Activated T-cell treated with anti-CD3 and anti-CD28 coated beads, Interleukin-2, amount 50 U/mL, for 1 hour (primary cell): ENCODE measurements at places on chromosomes 12 and 14.

DNA sequence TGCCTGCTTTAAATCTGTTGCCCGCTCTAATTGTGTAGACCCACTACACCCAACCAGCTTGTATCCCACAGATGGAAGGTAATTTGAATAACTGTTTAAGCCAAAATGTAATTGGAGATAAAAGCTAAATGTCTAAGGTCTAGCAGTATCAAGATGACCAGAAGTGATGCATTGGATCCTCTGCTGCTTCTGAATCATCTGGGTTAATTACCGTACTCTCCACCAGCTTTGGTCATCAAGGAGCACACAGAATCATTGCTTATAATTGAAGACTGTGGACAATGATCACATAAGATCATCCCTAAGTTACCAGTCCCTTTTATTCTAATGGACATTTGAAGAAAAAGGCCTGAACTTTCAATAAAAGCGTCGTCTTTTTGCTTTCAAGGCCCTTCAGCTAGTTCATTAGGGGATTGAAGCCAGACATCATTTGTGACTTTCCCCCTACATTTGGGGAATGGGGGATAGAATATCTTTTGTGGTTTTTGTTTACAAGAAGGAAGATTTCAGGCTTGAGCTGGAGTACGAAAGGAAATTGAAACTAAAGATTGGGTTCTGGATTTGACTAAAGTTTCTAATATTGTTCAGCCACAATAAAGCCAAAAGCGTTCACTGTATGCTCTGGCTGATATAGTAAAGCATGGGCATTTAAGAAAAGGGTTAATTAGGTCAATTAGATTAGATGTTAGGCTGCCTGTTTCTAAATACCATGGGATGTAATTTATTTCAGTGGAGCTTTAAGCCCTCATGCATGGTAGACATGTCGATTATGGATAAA lies 123.2 kb downstream of the CHST11 start:
- DNase-seq, result no peak

DNA sequence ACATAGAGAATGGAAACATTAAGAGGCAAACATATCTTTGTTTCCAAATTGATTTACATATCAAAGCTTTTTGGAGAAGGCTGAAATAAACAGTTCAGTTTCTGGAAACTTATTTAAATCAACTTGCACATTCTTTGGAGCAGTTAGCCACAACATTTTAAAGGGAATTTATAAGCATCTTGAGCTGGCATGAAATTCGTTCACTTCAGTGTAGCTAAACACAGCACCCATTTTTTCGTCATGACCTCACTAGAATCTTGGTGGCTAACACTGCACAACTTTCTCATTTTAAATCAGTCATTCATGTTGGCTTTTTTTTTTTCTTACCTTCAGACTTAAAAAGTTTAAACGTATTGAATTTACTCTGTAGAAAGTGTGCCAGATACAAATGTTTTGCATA lies 1139.9 kb upstream of the FLRT2 start:
- no peak for DNase-seq

GRCh38 chr12:14454098-14454907 lies 88.8 kb downstream of the ATF7IP start:
- DNase-seq, result no peak

DNA sequence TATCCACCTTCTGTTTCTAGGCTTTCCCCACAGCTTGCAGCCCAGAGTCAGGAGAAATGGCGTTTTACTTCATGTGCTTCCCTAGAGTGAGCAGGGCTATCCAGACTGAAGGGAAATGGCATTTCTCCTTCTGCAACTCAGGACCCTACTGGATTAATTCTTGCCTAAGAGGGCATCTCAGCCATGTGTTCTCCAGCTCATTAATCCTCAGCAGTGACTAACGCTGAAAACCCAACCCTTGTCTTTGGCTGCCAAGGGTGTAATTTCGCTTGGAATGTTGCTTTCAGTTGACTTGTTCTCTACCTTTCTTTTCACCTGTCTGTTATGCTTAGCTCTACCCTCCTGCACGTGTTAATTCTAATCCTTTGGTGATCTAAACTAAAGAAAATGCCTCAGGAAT lies 21.0 kb upstream of the EMP1 start:
- no peak for DNase-seq

DNA sequence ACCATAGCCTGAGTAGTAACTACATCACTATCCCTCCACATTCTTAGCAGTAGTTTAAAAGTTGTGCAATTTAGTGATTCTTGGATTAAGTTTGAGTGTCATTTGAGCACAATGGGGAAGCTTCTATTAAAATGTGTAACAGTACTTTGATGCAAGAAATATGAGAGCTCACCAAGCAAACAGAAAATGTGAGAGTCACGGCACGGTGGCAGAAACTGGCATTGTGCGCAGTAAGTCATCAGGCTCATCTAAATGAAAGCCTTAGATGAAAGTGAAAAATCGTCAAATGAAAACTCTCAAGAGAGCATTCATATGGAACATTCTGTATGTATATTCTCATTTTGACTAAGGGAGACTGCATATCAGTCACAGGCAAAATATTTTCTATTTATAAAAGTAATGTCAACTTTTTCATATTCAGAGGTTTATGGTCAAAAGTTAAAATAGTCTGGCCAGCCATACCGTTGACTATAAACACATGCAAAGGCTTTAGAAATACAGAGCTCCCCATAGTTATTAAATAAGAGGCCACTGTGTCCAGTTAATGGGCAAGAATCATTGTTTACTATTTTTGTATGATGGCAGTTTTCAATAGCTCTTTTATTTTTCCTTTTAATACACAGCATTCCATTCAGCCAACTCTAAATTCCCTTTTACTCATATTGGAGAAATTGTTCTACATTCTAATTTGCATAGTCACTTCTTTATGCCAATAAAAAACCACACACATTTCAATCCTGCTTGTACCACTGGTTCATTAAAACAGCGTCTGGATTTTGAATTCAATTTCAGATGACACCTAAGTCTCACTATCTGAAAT lies 167.9 kb downstream of the PRKD1 start:
- DNase-seq, result no peak

GRCh38 chr14:81313775-81314429 lies 86.2 kb downstream of the STON2 start:
- DNase-seq, result no peak

DNA sequence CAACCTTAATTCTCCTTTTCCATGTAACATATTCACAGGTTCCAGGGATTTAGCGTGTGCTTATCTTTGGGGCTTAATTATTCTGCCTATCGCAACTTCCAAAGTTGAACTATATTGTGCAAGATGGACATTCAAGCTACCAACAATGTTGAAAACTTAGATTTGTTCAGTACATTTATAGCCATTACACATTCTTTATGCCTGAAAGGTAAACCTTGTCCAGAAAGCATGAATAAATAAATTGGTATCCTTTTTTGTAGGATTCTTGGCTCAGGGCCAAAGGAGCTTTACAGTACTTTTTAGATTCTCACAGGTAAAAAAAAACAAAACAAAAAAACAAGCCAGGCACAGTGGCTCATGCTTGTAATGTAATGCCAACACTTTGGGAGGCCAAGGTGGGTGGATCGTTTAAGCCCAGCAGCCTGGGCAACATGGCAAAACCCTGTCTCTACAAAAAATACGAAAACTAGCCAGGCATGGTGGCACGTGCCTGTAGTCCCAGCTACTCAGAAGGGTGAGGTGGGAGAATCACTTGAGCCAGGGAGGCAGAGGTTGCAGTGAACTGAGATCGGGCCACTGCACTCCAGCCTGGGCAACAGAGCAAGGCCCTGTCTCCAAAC lies 3.3 kb downstream of the C12orf56 start:
- DNase-seq, result no peak

DNA sequence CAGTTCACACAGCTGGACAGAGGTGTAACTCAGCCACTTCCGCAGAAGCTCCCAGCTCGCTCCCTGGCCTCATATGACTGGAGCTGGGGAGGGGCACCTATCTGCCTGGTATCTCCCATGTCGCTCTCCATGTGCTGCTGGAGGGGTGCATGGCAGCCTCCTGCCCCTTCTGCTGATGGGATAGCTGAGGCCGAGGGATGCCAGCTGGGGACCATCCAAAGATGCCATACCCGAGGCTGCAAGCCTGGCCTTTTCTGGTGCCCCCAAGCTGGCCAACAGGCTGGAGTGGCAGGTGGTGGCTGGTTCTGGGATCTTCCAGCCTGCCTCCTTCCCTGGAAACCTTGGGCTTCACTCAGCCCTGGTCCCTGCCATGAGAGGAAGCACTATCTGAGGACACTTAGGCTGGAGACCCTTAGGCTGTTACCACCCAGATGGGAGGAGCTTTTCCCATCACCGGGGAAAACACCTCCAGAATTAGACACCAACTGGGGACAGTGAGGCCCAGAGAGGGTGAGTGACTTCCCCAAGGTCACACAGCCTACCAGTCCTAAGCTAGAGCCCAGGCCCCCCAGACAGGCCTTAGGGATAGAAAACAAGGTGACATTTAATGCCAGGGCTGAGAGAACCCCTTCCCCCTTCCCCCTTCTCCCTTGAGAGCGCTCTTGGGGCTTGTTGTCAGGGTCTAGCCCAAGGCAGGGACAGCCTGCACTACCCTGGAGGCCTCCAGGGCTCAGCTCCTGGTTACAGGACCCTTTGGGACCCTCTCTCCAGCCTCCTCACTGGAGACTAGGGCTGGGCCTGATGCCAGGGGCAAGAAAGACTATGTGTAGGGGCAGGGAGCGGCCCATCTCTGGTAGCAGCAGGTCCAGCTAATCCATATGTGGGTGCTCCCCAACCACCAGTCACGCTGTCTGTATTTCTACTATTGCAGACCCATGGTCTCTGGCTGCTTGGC lies 7.1 kb downstream of the DTX1 start:
- no peak for DNase-seq

DNA sequence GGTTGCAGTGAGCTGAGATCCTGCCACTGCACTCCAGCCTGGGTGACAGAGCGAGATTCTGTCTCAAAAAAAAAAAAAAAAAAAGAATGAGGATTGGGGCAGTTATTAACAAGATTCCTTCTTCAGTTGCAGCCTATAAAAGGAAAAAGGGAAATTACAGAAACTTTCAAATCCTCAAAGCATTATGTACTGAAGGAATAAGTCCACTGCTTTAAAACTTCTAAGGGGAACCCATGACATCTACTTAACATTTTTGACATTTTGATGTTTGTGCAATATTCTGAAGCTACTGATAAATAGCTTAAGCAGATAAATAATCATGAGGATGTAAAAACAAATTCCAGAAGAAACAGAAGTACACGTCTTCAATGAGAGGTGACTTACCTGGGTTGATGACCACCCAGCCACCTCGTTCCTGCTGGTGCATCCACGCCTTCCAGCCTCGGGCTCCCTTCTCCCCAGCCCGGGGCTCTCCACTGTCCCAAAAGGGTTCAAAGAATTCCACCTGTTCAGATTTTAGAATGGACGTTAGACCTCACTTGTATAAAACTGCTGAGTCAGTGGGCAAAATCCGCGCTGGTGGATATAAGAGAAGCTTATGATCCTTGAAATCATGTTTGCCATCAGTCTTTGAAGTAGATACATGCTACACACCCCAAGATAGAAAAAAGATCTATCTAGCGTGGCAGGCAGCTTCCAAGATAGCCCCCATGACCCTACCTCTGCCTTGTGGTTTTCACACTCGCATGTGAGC lies 33.7 kb downstream of the NRDE2 start:
- DNase-seq, result no peak

- DNase-seq, result peak; percentile 87
These were observed at the start of gene C14orf119 for GRCh38 chr14:23095196-23096108. Gene C14orf119, plus strand, starts transcription at chr14:23095505. Its CDS starts 2,154 bp downstream, at chr14:23097659.

- DNase-seq, result no peak
These were observed 318.1 kb downstream of the AEBP2 start for GRCh38 chr12:19757317-19757877.

- DNase-seq, result no peak
These were observed 358.6 kb downstream of the DUSP6 start for GRCh38 chr12:88993651-88994050.

GRCh38 chr12:53179687-53180219 lies 769 bp upstream of the ZNF740 start:
- no peak for DNase-seq

GRCh38 chr12:52089491-52089890 lies 10.0 kb downstream of the SMIM41 start:
- no peak for DNase-seq

DNA sequence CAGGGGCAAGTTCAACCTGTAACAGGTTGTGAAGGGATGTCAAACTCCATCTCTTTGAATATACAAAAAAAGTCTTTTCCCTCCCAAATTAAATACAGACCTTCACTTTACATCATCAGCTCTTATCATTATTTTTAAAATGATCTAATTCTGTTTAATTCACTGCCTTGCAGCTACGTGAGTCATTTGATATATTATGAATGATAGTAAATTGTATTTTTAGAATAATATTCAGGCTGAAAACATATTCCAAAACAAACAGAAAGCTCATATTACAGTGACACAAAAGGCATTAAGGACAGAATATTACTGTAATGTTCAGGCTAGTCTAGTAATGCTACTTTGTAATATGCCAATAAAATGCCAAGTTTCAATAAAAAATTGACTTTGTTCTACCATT lies 53.3 kb downstream of the BCAT1 start:
- DNase-seq, result no peak

- DNase-seq, result no peak
These were observed 15.0 kb upstream of the PIP4K2C start for GRCh38 chr12:57575771-57576612.

- no peak for DNase-seq
These were observed 46.1 kb upstream of the OTOGL start for GRCh38 chr12:80053051-80053790.

DNA sequence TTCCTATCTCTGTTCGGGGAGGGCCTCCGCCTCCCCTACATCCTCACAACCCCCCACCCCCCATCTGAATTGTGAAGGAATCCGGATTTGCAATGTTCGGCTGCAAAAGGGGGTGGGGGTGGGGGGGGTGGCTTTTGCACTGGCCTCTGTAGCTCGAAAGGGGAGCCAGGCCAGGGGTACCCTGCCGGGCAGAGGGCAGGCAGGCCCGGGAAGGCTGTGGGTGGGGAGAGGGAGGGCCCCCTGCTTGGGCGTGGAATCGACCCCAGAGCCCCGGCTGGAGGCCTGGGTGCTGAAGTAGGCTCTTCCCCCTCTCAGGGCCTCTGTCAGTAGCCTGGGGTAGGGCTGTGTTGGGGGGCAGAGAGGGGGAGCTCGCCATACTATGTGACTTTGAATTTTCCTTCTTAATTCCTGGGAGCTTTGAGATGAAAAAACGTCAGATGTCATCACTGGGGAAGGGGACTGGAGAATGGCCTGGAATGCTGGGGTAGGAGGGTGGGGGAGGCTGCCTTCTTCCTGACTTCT lies 1.1 kb downstream of the LRP1 start:
- DNase-seq, result no peak

DNA sequence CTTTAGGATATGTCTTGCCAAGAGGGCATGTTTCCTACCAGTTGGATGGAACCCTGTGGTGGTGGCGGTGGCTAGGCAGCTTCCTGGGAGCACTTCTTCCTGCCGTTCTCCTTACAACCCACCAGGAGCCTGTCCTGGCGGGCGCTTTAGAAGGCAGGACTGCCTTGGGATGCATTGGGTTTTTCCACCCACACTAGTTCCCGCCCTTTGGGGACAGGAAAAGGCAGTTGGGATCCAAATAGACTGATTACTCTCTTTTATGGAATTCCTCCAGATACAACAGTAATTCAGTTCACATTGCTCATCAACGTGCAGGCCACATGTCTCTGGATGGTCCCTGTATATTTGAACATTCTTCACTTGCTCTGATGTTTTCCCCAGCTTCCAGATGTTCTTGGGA lies 305.7 kb upstream of the SSTR1 start:
- no peak for DNase-seq

GRCh38 chr12:89040146-89040964 lies 311.9 kb downstream of the DUSP6 start:
- peak; percentile 66 for DNase-seq
